COR-L47 (cell line): ENCODE measurements at places on chromosomes 2 and 18.

- DNase-seq, result no peak
Measured at GRCh38 chr18:33712719-33713118, 134.7 kb downstream of the ASXL3 start.

- no peak for DNase-seq
Measured at GRCh38 chr2:160469621-160470204, 23.9 kb downstream of the RBMS1 start.

GRCh38 chr18:3453540-3454364 is 3.8 kb downstream of the TGIF1 start:
- no peak for DNase-seq

- no peak for DNase-seq
Measured at GRCh38 chr2:78754930-78755329, 270.6 kb upstream of the REG3G start.

DNA sequence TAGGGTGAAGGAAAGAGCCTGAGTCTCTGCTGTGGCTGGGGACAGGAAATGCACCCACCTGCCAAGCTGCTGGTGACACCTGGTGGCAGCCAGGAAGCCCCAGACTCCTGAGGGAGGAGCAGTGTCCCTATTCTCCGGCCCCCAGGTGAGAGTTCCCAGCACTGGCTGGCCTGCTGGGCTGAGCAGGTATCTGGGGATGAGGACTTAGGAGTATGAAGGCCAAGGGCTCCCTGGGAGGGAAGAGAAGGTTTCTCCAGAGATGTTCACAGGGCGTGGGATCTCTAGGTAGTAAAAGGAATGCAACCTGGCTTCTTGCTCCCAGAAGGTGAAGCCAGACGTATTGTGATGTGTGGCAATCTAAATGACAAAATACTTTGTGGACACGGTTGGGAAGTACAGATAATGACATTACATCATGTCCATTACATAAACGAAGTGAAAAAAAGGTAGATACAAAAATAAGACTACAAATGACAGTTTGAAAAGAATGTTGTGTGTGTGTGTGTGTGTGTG is 75.8 kb upstream of the SLC1A4 start:
- peak; percentile 65 for DNase-seq

- DNase-seq, result no peak
Measured at GRCh38 chr18:63440219-63440618, 17.9 kb upstream of the VPS4B start.

DNA sequence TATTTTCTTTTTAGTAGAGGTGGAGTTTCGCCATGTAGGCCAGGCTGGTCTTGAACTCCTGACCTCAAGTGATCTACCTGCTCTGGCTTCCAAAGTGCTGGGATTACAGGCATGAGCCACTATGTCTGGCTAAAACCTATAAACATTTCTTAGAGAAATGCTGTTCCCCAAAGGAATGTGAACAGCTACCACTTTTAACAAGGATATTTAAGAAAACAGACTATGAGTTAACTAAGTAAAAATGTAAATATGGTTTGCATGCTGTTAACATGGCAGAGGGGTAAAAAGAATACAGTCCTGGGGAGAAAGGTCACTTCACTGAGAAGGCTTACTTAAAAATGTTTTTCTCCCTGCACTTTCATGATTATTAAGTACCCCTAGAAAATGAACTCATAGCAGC is 57.1 kb downstream of the SLC16A14 start:
- DNase-seq, result no peak

DNA sequence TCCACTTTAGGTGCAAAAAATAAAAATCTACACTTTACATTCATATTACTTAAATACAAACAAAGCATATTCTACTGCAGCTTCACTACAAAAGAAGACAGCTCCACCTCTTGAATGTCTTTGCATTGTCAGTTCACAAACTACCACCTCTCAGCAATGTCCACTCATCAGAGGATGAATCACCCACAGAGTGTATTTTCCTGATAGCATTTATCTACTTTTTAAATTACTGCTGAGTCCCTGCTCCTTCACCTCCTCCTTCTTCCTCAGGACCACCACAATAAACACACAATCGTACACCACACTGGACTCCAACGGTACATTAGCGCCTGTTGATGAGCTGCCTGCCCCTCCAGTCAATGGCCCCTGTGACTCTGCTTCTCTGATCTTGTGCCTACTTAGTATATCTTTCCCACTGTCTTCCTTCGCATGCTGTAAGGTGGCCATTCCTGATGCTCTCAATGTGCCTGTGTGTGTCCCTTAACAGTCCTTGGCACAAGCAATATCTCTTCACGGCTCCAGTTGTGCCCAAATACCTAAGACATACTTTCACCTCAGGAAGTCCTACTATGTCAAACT is 120.9 kb downstream of the DHRS9 start:
- no peak for DNase-seq

DNA sequence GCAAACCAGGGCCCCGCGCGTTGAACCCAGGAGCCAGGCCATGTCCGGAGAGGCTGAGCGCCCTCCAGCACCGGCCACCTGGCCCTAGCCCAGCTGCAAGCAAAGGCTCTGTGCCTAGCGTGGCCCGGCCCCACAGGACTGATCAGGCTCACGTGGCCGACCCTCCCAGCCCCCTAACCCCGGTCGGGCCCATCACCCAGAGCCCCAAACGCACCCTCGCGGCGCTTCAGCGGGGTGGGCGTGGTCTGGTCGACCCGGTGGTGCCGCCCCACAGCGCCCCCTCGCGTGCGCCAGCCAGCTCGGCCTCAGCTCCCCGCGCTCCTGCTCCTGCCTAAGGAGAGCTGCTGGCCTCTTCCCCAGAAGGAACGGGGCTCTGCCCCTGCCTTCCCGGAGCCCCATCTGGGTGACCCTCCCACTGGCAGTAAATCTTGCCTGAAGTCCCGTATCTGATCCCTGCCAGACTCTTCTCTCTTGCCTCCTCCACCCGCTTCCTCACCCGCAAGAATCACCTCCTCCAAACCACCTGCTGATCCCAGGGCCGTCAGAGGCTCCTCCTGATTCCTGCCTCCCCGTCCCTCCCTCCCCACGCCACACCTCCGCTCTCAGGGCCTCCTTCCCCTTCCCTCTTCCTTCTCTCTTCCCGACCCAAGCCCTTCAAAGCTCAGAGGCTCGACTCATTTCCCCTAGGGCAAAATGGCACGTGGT is 12.3 kb upstream of the TEX51 start:
- no peak for DNase-seq

DNA sequence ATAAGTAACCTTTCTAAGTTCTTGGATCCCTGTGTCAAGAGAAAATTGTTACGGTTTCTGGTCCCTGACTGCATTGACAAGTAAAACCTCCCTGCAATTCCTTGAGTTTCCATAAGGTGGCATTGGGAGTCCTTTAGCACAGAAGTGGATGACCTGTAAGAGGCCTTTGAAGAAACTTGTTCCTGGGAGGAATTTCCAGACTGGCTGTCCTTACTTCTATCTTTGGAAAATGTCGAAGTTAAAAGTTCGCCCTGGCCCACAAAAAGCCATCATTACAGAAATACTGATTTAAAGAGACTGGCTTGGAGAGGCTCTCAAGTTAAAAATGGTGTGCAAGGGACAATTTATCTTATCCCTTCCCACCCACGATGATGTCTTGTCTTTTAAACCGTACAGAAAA is 218.4 kb downstream of the CDH20 start:
- DNase-seq, result peak; percentile 81

GRCh38 chr2:32357318-32358110 is 691 bp downstream of the BIRC6 start:
- peak; percentile 32 for DNase-seq

DNA sequence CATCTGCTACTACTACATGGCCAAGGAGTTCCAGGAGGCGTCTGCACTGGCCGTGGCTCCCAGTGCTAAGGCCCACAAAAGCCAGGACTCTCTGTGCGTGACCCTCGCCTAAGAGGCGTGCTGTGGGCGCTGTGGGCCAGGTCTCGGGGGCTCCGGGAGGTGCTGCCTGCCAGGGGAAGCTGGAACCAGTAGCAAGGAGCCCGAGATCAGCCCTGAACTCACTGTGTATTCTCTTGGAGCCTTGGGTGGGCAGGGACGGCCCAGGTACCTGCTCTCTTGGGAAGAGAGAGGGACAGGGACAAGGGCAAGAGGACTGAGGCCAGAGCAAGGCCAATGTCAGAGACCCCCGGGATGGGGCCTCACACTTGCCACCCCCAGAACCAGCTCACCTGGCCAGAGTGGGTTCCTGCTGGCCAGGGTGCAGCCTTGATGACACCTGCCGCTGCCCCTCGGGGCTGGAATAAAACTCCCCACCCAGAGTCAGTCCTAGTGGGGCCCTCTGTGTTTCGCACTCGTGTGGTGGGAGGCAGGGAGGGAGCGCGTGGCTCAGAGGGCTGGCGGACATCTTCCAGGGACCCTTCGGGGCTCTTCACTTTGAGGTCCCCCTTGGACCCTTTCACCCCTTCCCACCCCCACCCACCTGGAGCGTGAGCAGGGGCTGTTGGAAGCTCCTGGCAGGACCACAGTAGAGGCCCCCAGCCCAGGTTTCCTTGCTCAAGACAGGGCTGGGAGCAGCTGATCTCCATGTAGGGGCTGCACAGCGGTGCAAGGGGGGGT is 5.7 kb downstream of the GPR35 start:
- no peak for DNase-seq

GRCh38 chr2:235674146-235674545 is 180.3 kb downstream of the AGAP1 start:
- no peak for DNase-seq

- no peak for DNase-seq
Measured at GRCh38 chr18:74012954-74013630, 134.5 kb downstream of the FBXO15 start.

- no peak for DNase-seq
Measured at GRCh38 chr2:219037783-219038499, 3.4 kb downstream of the CFAP65 start.

DNA sequence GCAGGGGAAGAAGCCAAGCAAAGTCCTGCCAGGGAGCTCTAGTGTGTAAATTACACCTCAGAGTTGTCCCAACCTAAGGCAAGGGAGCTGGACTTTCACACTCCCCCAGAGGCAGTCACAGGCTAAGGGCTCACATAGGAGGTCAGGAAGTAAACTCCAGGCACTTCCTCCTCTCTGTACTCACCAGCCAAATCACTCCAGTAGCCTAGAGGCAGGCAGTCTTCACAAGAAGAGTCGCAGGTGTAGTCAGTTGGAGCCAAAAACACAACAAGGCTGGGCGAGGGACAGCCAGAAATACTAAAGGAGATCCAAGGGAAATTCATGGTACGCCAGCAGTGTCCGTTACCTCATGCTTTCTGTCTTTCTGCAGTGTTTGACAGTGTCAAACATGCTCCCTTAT is 205.0 kb downstream of the C1D start:
- no peak for DNase-seq

DNA sequence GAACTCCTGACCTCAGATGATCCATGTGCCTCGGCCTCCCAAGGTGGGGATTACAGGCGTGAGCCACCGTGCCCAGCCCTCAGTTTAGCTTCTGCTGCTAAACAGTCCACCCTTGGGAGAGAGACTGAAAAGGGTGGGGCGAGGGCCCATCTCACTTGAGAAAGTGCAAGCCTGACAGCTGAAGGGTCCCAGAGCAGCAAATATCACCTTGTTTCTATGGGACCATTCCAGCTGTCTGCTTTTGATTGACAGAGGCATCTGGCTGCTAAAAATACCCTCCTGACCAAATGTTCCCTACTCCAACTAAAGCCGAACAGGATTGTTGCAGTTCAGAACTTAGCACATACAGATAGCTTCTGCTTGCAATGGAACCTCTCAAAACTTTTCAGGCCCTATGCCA is 436 bp upstream of the SMYD1 start:
- no peak for DNase-seq

- DNase-seq, result no peak
Measured at GRCh38 chr2:37390777-37391176, 46.3 kb downstream of the QPCT start.

- DNase-seq, result no peak
Measured at GRCh38 chr18:36047521-36047920, 19.8 kb downstream of the RPRD1A start.
